ENCODE measurements at places on chromosomes 6 and 20. TPM values are rescaled to one million over a fixed set of nuclear protein-coding genes. Genes with fewer than 3 reads are reported as not detected.

GRCh38 chr6:36570264-36570663 lies 23.0 kb upstream of the STK38 start:
- DNase-seq = no peak

PTK6 gene
- 0.37 TPM for polyA plus RNA-seq

DNA sequence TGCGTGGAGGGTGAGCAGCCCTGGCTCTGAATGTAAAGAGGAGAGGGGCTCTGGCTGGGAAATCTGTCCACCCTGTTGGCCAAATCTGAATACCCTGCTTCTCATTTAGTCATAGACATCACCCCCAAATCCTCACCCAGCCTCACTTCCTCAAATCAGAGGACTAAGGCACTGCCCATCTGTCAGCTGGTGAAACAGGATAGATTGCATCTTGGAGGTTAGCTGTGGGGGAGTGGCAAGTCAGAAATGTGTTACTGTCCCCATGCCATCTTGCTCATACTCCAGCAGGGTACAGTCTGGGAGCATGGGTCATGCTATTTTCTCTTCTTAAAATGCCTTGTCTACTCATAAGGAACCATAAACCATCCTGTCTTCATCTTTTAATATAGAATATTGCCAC lies 9.5 kb upstream of the DTNBP1 start:
- no peak for DNase-seq

DNA sequence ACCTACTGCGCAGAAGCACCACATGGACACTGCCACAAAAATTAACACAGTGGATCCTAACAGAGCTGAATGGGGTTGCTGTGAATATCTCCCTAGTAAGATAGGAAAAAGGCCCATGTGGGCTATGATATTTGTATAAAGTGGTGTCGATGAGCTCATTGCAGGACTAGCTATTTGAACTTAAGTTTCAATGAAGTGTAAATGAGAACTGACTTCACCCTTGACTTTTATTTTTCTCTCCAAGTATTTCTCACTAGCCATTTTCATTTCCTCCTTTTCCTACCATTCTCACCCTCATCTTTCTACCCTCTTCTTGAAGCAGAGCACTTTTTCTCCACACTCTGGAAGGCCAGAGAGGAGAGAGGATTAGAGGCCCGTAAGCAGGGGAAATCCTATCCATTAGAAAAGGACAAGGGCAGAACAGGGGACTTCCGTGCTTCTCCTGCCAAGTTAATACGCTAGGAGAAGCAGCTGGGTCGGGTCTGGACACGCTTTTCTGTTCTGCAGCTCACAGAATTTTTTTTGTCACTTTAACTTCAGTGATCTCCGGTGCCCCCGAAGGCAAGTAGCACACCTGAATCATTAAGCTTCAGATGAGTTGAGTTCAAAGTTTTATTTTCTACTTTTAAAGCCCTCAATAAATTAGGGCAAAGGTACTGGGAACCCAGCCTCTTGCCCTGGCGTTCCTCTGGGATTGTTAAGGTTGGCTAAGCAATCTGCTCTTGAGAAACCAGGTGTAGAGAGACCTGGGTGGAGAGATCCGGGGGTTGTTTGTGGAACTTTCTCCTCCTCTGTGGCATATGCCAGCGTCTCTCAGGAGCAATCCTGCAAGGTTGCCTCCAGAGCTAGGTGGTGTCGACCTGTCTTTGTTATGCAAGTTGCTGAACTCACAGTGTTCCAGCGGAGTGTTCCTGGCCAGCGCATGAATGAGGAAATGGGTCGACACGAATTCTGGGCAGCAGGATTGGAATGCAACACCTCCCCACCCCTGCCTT lies 56.2 kb upstream of the ARID1B start:
- no peak for DNase-seq

LY6G6F gene
- not detected for polyA plus RNA-seq

DNA sequence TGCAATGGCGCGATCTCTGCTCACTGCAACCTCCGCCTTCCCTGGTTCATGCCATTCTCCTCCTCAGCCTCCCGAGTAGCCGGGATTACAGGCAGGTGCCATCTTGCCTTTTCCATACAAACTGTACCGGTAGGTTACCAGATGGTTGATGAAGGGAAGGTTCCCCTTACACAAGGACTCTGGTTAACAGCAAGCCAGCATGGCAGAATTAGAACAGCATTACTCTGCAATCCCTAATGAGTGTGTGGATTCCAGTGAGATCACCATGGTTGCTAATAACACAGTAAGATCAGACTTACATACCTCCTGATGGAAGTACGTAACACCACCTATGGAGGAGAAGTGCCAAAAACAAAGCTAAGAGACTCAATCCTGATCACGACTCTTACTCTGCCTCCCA lies 51.7 kb downstream of the TTI1 start:
- DNase-seq = no peak

DNA sequence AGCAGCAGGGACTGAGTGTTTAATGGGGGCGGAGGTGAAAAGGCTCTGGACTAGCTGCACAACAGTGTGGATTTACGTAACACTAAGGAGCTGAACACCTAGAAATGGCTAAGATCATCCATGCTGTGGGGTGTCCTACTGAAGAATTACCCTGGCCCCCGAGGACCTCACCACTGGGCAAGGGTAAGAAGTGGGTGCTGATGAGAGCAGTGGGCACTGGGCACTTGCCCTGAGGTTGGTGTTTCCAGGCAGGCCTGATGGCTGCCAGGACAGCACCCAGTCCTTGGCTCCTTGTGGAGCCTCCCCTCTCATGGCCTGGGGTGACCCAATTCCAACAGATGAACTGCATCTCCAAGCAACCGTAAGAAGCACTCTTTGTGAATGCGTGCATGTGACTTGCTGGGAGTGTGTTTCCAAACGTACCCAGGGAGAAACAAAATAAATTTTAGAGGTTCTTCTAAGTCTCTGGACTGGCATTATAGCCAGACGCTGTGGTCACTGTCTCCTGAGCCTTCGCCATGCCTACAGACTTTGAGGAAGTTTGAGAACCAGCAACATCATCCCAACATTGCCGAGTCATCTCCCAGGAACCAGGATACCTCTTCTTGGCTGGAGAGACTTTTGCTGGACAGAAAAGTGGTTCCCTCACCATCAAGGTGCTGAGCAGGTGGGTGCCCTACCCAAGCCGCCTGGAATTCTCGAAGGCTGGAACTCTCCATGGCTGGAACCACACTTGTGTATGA lies 245.9 kb downstream of the ERMARD start:
- DNase-seq = no peak

GRCh38 chr20:53258741-53259140 lies 286.6 kb downstream of the TSHZ2 start:
- no peak for DNase-seq

DNA sequence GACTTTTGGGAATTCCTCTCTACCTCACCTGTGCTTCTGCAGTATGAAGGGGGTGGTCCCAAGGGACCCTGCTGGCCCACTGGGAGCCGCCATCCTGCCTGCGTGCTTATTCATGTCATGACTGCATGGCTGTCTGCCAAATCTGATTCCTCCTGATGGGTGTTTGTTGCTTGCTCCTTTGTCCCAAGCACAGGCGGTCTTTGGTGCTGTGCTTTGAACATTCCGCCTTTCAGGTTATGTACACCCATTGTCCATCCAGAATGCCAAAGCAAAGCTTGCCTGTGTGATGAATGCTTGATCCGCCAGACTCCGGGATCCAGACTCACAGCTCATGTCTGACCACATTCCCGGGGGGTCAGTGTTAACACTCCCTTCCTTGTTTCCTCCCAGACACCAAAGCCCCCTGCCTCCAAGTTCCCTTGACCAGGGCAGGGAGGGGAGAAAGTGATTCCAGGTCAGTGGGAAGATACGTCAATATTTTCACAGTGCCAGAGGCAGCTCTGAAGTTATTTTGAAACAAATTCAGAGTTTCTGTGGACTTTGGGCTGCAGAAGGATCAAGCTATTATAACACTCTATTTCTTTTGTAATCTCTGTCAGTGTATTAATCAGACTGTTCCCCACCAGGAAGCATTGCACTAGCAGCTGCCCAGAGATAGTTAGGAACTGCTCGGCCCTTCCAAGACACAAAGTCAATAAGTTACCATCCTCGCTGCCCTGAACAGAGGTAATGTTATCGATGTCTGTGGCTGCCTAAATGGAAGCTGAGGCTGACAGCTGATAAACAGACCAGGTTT lies 9.5 kb downstream of the DAAM2 start:
- no peak for DNase-seq

NKAIN2 gene
- polyA plus RNA-seq = not detected

- DNase-seq = no peak
Observed at GRCh38 chr6:26653007-26653406, 6.5 kb downstream of the ZNF322 start.

DNA sequence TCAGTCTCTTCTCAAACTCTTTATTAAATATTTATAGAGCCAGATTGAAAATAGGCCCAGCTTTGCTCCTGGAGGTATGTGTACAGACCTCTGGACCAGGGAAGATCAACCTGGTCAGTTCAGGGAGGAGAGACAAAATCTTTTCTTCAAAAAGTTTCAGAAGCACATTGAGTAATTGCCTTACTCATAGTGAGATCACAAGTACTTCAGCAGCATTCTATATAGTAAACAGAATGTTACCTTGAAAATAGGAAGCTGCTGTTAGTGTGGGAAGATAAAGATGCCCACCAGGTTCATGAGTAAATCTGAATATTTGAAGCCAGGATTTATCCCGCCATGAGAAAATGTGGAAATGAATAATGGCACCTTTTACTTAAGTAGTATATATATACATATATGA lies 665.9 kb upstream of the CITED2 start:
- DNase-seq = no peak

DNA sequence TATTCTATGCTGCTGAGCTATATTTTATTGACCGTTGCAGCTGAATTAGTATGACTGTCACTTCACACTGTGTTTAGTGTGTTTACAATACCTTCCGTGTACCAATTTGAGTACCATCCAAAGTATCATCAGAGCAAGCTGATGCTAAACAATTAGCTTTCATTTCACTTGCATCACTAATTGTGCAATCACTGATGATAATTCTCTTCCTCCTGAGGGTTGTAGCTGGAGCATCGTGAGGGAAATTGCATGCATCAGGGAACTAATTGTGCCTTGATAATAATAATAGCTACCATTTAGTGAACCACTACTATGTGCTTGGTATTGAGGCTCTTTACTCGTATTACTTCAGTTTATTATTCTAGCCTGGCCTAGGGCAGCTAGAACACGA lies 384.8 kb upstream of the SOX4 start:
- no peak for DNase-seq

MRAP2 gene
- not detected for polyA plus RNA-seq

MBOAT1 gene
- polyA plus RNA-seq = 0.14 TPM

DNA sequence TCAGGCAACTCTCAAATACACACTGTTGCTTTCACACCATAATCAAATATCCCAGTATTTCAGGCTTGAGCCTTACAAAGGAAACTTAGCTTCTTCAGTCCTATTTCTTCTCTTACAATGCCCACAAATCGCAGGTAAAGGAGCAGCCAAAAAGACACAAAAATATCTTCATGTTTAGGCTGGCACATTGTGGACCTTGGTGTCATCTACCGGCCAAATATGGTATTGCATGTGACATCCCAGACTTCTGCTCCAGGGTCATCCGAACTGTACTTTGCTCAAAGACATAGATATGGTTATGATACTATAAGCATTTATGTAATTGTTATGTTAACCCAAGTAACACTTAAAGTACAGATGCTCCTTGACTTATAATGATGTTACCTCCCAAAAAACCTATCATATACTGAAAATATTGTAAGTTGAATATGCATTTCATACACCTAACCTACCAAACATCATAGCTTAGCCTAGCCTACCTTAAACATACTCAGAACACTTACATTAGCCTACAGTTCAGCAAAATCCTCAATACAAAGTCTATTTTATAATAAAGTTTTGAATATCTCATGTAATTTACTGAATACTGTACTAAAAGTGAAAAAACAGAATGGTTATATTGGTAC lies 4.6 kb downstream of the OR2H2 start:
- DNase-seq = peak; percentile 38

GRCh38 chr20:54619682-54620081 lies 144.3 kb downstream of the DOK5 start:
- DNase-seq = no peak

- DNase-seq = no peak
Observed at GRCh38 chr6:73579851-73580246, 59.0 kb upstream of the EEF1A1 start.

DNA sequence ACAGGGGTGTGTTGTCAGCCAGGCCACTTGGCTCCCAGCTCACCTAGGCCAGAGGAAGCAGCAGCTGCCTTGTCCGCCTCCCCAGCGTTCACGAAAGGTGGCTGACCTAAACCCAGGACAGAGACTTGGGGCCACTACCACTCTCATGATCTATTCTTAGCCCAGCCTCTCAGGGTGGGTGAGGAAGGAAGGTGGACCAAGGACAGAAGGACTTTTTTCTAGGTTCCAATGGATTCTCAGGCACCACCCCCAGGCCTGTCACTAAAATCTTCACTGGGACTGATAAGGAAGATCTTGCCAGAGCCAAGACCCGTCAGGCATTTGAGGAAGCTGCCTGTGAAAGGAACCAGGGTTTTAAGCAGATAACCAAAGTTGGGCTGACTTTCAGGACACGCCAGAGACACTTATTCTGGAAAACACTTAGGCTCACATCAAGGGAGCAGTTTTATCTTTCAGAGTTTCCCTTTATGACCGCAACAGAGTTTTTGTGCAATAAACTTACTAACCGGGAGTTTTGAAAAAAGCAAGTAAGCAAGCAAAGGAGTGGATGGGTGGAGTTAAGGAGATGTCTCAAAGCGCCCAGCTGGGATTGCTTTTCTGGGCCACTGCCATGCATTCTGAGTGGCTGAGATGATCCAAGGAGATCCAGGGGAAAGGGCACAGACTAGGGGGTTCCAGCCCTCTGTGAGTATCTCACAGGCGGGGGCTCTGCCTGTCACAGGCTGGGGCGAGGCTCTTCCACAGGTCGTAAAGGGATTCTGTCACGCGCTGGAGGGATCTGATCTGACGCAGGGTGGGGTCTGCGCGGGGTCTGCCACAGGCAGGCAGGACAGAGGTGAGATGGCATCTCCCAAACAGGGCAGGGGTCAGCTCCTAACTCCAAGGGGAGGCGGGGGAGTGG lies 989 bp downstream of the FITM2 start:
- peak; percentile 2 for DNase-seq

DNA sequence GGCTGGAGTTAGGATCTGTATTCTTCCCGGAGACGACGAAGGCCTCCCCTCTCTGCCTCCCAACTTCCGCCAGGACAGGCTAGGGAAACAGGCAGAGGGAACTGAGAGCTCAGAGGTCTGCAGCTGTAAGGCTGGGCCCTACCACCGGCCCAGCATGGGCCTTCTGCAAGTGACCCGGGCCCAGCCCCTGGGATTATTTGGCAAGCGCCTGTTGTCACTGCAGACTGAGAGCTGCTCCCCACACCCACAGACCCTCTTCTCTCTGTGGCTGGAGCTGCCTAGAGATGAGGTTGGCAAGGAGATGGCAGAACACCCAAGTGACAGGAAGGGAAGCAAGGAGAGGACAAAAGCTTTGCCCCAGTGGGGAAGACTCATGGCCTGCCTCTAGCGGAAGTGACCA lies 212.6 kb downstream of the ZDHHC14 start:
- no peak for DNase-seq

DNA sequence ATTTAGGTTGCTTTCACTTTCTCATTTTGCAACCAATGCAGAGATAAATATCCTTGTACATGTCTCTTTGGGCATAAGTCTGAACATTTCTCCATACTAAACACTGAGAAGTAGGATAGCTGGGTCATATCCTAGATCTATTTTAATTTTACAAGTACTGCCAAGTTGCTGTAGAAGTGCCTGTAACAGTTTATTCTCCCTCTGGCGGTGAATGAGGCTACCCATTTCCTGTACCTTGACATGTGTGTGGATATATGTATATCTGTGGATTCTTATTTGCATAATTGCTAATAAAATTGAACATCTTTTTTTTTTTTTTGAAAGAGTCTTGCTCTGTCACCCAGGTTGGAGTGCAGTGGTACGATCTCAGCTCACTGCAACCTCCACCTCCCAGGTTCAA lies 48.0 kb upstream of the PNRC1 start:
- no peak for DNase-seq

PRDM13 gene
- polyA plus RNA-seq = not detected
